ENCODE measurements at places on chromosomes 7 and 10.
A peak's percentile ranks its signal among the peaks of the same experiment; 100 is the strongest.

DNA sequence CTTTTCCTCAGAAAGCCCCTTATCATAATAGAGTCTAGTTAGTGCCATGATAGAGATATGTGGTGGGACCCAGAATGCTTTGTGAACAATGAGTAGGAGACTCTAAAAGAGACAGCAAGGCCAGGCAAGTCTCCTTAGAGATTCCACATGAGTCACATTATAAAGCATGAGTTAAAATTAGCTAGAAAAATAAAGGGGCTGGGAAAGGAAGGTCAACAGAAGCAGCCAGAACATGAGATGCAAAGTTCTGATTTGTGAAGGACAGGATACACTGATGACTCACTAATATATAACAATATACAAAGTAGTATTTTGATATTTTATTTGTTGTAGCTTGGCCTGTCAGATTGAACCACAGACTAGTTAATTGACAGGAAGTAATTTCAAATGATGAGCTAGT, 25.3 kb upstream of the SNX13 start:
- DNase-seq, result peak; percentile 10

- DNase-seq, result no peak
Observed at GRCh38 chr10:81820418-81820817, 54.6 kb upstream of the NRG3 start.

GRCh38 chr10:78176320-78177317, 143.0 kb downstream of the RPS24 start:
- no peak for DNase-seq

DNA sequence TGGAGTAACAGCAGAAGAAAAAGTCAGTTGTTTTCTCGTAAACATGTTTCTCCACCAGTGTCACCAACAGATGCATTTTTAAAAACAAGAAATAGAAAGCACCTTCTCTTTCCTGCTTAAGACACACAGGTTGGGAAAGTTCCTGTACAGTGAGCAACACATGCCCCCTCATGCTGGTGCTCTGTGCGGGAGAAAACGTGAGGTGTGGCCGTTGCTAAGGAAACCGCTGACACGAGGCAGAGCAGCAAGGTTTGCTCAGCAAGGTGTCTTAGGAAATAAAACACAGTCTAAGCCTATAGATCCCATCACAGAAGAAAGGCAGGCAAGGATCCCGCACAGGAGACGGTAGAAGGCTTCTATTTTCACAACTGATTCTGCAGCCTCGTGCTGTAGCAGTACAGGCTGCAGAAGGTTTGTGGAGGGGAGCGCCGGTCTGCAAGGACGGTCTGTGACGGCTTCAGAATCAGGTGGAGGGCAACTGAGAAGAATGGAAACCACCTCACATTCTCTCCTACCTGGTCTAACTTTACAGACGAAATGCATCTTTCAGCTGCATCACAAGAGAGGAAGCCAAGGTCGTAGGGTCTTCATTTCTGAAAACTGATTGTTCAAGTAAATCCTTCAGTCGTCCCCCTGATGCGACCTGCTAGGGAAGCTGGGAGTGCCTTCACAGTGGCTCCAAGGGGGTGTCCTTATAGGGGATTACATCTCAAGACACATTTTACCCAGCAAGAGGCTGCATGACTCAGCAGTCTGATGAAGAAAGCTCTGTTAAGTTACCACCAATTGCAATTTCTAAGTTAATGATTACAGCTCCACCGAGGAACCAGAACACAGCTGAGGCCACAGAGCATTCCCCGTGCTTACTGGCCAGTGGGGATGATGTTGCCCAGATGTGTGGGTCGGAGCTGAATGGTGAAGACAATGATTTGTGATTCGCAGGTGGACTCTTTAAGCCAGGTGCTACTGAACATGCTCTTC, 150.7 kb upstream of the KLF14 start:
- DNase-seq, result peak; percentile 67

GRCh38 chr10:13165177-13165576, 3.8 kb downstream of the MCM10 start:
- no peak for DNase-seq

DNA sequence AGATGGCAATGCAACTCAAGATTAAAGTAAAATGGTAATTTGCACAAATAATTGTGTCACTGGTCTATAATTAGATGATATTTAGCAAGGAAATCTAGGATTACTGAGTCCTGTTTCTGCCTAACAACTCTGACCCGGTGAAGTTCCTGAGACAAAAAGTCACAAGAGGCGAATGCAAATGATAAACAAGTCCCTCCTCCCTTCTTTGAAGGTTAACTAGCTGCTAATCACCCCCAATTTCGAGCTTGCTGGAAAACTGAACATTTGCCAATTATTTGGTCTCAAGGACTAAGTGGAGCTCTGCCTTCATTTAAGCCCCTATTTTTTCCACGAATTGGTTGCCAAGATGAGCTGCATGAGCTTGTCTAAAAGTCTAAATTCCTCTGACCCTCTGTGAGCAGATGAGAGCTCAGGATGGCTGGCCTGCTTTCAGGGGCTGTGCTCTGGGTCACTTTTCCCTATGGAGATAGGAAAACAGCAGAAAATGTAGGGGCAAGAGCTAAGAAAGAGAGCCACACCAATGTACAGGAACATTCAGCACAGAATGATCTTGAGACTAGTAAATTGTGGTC, 127.3 kb downstream of the MBL2 start:
- DNase-seq, result no peak

GRCh38 chr7:24325708-24326107, 41.7 kb downstream of the NPY start:
- no peak for DNase-seq

DNA sequence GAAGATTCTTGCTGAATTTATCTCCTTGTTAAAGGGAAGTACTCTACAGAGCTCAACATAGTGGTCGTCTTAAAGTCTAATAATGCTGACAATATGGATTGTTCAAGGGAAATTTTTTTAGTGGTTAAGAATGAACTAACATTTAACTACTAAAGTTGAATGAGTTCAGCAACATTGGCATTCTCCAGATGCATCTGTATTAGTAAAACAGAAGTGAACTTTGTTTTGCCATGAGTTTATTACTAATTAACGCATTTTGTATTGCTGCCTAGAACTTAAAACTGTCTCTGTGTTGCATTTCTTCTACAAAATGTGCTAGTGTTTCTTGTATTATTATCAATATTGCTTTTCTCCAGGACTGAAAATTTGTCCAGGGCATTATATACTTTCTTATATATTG, 67.5 kb downstream of the C1GALT1 start:
- no peak for DNase-seq

GRCh38 chr7:85521108-85521694, 334.3 kb upstream of the SEMA3D start:
- no peak for DNase-seq

DNA sequence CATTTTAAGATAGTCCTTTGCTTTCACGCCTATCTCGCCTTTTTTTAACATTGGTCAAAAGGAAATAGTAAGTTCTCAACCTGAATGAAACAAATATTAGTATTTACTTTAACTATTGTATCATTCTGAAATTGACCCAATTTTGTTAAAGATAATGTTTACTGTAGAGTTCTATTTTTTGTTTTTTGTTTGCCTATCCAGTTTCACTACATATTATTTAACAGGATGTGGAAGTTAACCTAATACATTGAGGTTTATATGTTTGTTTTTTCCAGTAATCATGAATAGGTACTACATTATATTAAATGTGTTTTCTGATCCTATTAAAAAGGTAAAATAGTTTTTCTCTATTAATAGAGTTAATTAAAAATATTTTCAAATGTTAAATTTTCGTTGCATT, 26.5 kb downstream of the ACSM6 start:
- DNase-seq, result no peak

DNA sequence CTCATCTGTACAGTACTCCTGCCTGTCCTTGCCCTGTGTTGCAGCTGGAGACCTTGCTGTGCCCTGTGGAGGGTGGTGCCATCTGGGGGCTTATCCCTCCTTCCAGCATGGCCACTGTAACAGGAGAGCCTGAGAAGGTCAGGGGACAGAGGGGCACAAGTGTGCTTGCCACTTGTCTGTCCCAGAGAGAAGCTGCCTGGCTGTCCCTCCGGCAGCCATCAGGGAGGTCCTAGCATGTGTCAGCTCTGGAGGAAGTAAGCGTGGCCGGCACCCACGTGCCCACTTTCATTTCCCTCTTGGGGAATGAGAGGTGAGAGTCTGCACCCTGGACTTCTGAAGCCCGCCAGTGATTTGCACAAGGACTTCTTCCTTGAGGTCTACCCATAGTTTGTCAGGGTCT, 97.0 kb upstream of the PPIF start:
- no peak for DNase-seq

DNA sequence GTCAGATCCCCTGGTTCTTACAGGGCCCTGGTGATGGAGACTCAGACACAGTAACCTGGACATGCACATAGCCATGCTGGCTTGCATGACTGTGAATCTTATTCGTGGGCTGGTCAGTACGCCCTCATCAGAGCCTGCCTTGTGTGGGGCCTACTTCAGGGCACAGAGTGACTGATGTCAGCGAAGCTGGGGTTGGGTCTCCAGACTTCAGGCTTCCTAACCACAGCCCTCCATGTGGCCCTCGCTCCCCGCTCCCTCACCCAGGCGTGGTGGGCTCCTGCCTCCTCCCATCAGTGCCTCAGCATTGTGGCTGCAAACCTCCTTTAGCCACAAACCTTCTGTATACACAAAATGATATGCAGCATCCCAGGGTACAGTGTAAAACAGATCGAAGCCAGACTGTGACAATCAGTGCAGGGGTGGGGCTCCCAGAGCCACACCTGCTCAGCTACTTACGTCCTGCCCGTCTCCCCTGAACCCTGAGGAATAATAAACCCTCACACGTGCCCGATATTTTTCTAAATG, 7.1 kb upstream of the C10orf105 start:
- DNase-seq, result no peak
